ENCODE measurements at places on chromosomes 11 and 22.
A peak's percentile ranks its signal among the peaks of the same experiment; 100 is the strongest.

DNA sequence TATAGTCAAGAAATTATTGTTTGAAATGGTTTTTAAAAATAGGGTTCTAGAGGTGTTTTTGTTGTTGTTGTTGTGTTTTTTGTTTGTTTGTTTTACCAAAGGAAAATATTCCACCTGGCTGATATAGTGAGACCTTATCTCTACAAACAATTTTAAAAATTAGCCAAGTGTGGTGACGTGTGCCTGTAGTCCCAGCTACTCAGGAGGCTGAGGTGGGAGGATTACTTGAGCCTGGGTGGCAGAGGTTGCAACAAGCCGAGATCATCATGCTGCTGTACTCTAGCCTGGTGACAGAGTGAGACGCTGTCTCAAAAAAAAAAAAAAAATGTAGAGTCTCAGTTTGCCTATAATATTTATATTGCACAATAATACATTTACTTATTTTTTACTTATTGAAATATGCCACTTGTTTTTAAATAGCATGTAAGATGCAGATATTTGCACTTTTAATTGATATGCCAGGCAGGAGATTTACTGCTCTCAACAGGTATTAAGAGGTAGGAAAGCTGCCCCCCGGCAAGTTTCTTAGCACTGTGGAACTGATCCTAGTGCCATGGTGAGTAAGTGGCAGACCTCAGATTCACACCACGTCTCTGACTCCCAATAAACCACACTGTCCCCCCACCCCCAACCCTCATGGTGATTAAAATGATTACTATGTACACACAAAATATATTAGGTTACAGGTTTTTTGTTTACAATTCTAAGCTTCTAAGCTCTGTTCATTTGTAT is 157.4 kb downstream of the TEAD1 start:
- no peak for DNase-seq

GRCh38 chr11:92623055-92623454 is 346.4 kb upstream of the MTNR1B start:
- DNase-seq = no peak

DNA sequence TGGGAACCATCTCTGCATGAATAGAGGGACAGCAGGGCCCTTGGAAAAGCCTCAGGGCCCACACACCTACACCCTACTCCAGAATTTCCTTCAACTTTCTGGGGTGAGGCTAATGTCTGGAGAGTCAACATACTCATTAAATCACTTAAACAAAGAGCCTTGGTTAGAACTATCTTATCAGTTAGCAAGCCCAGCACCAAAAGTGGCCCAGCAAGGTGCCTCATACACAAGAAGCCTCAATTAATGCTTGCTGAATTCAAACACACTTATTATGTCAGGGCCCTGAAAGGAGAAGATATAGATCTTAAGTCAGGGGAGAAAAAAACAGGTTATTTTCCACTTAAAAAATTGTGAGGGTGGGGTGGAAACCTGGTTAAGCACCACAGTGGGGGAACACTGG is 61.4 kb downstream of the C11orf58 start:
- DNase-seq = no peak

DNA sequence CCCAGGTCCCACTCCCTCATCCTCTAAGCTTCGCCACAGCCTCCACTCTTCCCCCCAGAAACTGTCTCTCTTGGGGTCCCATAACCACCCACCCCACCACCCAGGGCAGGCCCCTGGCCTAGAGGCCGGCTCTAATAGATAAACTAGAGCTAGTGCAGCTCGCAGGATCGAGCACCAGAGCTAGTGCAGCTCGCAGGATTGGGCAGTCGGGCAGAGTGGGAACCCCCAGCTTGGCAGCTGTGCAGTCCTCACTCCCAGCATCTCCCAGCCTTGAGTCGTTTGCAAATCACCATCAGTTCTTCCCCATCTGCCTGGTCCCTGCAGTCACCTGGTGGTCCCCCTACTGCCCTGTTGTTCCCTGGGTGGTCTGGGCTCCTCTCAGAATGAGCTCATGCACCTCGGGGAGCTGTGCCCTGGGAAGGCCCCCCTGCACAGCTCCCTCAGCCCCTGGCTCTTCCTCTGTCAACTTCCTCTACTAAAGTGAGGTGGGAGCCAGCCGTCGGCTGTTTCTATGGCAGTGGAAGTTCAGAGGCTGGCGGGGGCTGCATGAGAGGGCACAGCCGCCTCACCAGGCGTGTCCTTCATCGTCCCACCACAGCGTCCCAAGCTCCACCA is 15.5 kb upstream of the SHANK2 start:
- no peak for DNase-seq

- no peak for DNase-seq
Measured at GRCh38 chr11:121383716-121384115, 68.4 kb upstream of the SORL1 start.

GRCh38 chr11:126993599-126993998 is 7.0 kb downstream of the KIRREL3 start:
- DNase-seq = no peak

GRCh38 chr11:87358461-87358860 is 320.7 kb downstream of the TMEM135 start:
- DNase-seq = no peak

GRCh38 chr11:27460158-27460978 is 12.2 kb downstream of the LGR4 start:
- DNase-seq = no peak

DNA sequence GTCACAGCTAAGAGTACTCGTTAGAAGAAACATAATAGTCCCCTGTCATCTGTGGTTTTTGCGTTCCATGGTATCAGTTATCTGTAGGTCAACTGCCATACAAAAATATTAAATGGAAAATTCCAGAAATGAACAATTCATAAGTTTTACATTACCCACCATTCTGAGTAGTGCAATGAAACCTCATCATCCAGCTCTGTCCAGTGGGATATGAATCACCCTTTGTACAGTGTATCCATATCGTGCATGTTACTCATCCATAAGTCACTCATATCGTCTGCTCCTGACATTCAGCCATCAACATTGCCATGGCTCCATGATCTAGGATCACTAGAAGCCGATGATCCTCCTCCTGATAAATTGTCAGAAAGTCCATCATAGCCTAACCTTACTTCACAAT is 174.9 kb upstream of the C11orf87 start:
- no peak for DNase-seq

GRCh38 chr11:76704171-76704948 is 33.8 kb upstream of the LRRC32 start:
- no peak for DNase-seq

DNA sequence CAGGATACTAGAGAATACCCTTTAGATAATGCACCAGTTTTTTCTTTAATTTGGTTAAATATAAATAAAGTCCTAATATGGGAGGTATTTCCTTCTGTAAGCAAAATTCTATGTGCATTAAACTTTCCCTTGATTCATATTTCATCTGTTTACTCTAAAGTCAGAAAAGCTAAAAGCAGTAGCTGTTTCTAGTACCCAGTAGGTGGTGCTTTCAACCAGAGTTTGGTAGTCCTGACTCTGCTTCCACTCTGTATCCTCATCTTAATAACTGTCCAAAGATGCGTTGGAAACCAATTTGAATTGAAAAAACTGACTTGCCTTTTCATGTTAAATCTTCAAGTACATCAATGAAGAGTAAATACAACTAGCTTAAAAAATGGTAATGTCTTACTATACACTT is 1065.2 kb downstream of the JRKL start:
- DNase-seq = no peak

- DNase-seq = no peak
Measured at GRCh38 chr11:110435780-110436717, 6.3 kb downstream of the FDX1 start.

DNA sequence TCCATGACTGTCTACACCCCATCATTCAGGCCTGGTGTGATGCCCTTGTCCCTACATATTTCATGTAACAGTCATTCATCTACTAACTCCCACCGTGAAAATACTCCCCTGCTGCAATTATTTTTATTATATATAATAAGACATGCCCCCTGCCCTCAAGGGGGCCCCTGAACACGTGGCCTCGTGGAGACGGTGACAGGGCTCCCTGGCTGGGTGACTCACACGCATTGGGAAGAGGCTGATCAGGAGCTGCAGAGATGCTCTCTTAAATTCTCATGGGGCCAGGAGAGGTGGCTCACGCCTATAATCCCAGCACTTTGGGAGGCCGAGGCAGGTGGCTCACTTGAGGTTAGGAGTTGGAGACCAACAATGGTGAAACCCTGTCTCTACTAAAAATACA is 88.6 kb downstream of the ST3GAL4 start:
- DNase-seq = no peak

DNA sequence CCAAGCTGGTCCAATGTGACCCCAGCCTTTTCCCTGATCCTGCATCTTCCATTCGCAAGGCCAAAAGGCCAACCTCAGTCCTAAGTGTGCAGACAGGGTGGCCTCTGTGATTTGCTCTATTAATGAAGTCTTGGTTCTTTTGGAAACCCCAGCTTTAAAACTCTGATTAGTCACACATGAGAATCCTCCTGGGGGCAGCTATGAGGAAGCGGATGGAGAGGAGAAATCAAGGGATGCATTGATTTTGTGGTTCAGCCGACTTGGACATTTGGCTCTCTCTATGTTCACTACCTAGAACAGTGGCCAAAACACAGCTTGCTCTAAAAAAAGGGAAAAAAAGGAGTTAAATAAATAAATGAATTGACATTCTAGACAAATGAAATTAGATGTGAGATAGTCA is 98.6 kb upstream of the USP47 start:
- DNase-seq = no peak

- DNase-seq = no peak
Measured at GRCh38 chr11:104051778-104052177, 15.3 kb downstream of the DDI1 start.

DNA sequence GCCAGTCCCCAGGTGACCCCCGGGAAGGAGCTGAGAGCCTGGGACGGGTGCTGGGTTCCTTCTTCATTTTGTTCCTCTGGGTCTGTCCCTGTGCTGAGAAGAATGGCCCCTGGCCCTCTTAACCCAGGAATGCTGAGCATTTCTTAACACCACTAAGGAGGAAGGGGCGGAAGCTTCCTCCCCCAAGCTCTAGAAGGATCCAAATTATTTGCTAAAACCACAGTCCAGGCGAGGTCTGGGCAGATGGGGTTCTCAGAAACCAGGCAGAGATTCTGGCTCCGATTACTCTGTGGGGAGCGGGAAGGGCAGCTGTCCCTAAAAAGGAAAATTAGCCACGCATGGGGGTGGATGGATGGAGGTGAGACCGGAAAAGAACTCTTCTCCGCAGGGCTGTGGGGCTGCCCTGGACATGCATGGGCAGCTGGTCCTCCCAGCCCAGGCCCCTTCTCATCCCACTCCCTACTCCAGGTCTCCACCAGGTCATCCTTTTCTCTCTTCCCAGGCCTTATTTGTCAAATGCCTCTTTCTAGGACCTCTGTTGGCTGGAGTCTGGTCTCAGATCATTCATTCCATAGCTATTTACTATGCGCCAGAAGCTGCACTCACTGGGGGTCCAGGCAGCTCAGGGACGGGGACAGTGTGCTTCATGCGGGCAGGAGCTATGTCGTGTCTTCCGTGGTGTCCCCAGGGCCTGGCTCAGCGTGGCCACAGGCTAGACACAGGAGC is 45.0 kb upstream of the MYH9 start:
- no peak for DNase-seq

DNA sequence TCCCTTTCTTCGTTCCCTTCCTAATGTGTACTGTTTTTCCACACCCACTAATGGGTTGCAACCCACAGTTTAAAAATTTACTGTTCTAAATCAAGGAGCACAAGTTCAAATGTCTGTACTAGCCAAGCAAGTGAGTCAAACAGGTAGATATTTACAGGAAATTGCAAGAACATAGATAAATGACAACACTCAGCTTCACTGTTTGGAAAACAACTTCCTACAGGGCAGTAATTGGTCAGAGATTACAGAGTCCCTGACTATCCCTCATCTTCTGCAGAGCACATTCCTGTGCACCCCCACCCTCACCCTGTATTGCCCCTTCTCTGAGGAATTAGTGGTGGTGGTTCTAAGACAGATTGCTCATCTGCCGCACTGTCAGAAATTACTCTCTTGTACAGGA is 1.9 kb downstream of the SERPING1 start:
- DNase-seq = no peak

- DNase-seq = peak; percentile 45
Measured at GRCh38 chr11:44621140-44621681, 55.7 kb downstream of the CD82 start.

DNA sequence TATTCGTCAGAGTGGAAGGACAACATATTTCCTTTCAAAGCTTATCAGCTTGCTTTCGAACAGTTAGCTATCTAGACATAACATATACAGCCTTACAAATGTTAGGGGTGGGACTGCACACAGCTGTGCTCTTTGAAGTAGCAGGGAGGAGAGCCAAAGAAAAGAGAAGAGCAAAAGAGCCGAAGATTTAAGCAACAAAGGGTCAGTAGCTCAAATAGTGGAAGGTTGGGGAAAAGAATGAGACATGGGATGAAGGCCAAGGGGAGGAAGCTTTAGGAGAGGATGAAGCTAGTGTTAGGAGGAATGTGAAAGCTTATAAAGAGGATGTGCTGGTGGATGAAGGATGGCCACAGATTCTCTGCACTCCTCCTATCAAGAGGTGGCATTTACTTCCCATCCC is 31.8 kb upstream of the IGSF22 start:
- no peak for DNase-seq

GRCh38 chr11:37770145-37770544 is 1172.1 kb upstream of the RAG2 start:
- DNase-seq = no peak

DNA sequence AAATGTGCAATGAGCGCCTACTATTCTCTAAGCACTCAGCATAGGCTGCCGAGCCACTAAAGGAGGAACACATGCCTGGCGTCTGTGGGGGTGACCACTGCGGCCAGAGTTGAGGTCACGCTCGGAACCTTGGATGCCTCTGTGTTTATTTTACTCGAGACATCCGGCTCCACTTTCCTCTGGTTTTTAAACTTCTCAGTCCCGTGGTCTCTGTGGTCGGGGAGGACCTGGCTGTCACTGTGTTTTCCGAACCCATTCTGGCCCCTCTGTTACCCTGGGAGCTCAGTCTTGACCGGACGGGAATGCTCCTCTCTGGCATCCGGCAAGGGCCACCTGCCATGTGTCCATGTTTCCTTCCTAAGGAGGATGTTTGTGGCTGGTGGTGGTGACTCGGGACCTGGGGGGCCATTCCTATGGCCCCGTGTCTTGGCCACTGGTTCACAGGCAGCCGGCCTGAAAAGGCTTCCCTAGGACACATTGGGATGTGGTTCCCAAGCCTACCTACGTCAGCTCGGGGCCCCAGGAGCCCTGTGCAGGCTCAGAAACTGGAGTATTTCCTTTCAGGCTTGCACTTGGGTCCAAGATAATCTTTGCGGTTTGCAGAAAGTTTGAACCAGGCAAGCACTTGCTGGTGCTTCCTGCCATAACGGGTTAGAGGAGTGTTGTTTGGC is 46.7 kb upstream of the PARVG start:
- no peak for DNase-seq

All from activated CD4-positive, alpha-beta T cell treated with anti-CD3 and anti-CD28 coated beads for 24 hours (primary cell).